Effector memory CD4-positive, alpha-beta T cell (primary cell): ENCODE measurements at places on chromosomes 4 and X.

DNA sequence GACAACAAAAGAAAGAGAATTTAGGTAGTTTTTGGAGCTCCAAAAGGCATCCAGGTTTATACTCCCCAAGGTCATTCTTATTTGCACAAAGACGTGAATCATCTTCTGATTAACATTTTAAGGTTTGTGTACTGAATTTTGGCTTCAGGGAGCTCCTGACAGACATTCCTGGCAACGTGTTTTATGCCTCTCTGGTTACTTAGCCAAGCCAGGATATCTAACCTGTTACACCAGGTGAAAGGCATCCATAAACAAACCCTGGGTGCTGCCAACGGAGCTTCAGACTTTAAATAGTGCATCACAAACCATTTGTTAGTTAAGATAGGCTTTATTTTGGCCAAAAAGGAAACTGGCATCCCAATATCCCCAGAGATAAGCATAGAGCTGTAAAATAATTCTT, 997.3 kb downstream of the ARAP2 start:
- H3K27me3 ChIP-seq, result no peaks in the 10 kb centered on the region
- H3K27ac ChIP-seq, result no peak overlapping the region
- no peak for DNase-seq
- no peak overlapping the region for H3K4me3 ChIP-seq
- H3K36me3 ChIP-seq, result no peaks in the 10 kb centered on the region

GRCh38 chr4:98574816-98575215, 83.6 kb downstream of the TSPAN5 start:
- no peaks in the 10 kb centered on the region for H3K27me3 ChIP-seq
- H3K4me1 ChIP-seq, result no peaks in the 10 kb centered on the region
- no peak overlapping the region for H3K27ac ChIP-seq
- no peak for DNase-seq
- H3K36me3 ChIP-seq, result no peaks in the 10 kb centered on the region

- no peak overlapping the region for H3K4me3 ChIP-seq
- DNase-seq, result no peak
- H3K27ac ChIP-seq, result no peak overlapping the region
- no peaks in the 10 kb centered on the region for H3K36me3 ChIP-seq
These were observed 360.9 kb downstream of the ADGRL3 start for GRCh38 chr4:61561028-61561427.

DNA sequence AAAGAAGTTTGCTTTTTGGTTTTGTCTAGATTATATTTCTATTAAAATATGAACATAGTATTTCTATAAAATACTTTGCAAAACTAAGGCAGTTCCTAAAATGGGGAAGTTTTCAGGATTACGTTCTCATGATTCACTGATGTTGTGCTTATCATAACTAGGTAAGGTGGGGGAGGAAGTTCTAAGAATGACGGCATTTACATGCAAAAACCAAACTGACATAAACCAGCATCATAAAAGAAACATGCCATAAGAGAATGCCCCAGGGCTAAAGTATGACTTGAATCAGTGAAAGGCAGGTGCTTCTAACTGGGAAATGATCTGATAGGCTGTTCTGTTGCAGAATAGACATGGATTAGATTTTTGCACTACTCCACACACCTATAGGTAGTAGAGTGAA, 204.7 kb upstream of the JADE1 start:
- no peaks in the 10 kb centered on the region for H3K36me3 ChIP-seq
- no peak for DNase-seq
- no peaks in the 10 kb centered on the region for H3K4me1 ChIP-seq

DNA sequence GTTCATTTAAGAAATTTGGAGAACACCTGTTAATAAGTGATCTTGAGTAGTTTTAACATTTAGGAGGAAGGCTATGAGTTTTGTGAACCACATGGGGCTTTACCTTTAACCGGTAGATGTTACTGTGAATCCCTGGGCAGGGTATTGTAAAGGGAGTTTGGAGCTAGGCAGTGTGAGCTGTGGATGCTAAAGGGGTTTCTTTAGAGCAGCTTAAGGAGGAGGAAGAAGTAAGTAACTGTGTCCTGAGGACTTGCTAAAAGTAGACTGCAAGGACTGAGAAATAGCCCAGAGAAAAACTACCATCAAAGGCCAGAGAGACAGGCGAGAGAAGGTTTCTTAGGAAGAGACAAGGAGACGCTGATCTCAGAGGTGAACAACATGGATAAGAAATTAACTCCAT, 5.6 kb downstream of the RHOH start:
- DNase-seq, result no peak
- H3K4me3 ChIP-seq, result peak overlapping the region; percentile 87
- H3K4me1 ChIP-seq, result peaks cover 24% of the 10 kb centered on the region
- H3K36me3 ChIP-seq, result no peaks in the 10 kb centered on the region
- no peaks in the 10 kb centered on the region for H3K27me3 ChIP-seq

- DNase-seq, result no peak
- no peaks in the 10 kb centered on the region for H3K27me3 ChIP-seq
- no peaks in the 10 kb centered on the region for H3K36me3 ChIP-seq
- no peaks in the 10 kb centered on the region for H3K4me1 ChIP-seq
These were observed 4.7 kb upstream of the TSPYL2 start for GRCh38 chrX:53077207-53078197.

- no peak for DNase-seq
- H3K4me1 ChIP-seq, result no peaks in the 10 kb centered on the region
- H3K4me3 ChIP-seq, result no peak overlapping the region
- H3K36me3 ChIP-seq, result no peaks in the 10 kb centered on the region
These were observed 401.4 kb downstream of the MID1IP1 start for GRCh38 chrX:39202641-39203040.

DNA sequence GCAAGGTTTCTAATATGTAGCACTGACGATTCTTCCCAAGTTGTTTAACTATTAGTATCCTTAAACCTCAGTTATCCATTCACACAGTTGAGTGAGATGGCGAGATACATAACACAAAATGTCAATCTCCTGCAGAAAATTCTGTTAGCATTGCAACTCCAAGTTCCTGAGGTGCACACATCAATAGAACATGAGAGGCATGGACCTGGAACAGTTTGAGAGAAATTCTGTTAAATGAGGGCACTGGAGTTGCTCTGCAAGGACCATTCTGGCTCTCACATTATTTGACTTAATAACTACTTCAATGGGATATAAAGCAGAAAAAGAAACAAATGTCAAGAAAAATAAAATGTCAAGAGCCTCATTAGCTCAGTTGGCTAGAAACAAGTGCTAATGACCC, 301.2 kb upstream of the DIAPH2 start:
- no peak overlapping the region for H3K27ac ChIP-seq
- no peak overlapping the region for H3K4me3 ChIP-seq
- no peaks in the 10 kb centered on the region for H3K27me3 ChIP-seq
- H3K36me3 ChIP-seq, result no peaks in the 10 kb centered on the region
- DNase-seq, result no peak
- H3K4me1 ChIP-seq, result no peaks in the 10 kb centered on the region

DNA sequence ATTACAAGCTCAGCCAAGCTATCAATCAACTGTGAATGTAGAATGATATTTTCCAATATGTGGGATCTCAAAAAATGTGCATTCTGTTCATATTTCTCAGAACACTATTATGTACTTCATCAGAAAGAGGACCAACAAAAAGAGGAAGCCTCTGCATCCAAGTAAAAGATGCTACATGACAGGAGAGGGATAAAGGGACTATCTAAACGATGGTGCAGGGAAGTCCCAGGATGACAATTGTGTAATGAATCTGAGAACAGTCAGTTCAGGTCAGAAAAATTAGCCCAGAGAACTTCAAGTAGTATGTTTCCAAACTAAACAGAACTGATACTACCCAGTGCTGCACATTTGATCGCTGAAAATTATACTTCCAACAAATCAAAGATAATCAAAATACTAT, 127.0 kb downstream of the ZNF330 start:
- H3K4me3 ChIP-seq, result no peak overlapping the region
- no peaks in the 10 kb centered on the region for H3K36me3 ChIP-seq
- no peak overlapping the region for H3K27ac ChIP-seq
- no peaks in the 10 kb centered on the region for H3K4me1 ChIP-seq
- H3K27me3 ChIP-seq, result no peaks in the 10 kb centered on the region
